Choroid plexus epithelial cell (primary cell): ENCODE measurements at places on chromosomes 16 and 17.

DNA sequence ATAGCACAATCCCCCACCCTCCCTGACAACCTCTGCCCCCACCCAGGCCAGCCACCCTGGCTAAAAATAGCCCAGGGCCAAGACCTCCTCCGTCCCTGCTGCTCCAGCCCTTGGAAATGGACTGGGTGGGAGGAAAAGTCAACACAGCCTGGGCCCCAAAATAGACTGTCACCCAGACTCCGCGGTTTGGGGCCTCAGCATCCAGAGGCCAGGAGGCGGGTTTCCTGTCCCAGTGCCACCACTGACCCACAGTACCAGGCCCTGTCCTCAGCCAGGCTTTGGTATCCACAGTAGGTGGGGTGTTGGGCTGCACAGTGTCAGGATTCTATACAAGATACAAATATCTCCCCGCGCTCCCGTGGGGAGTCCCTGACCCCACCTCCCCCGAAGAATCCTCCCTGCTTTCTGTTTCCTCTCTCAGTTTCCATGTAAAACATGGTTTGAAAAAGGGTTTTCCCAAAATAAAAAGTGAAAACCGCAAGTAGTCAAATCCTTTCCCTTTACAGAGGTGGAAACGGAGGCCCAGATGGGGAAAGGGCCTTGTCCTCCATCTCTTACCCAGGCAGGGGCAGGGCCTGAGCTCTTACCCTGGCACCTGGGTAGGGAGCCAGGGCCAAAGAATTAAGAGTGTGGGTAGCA lies 20.1 kb downstream of the CPNE2 start:
- no peak for DNase-seq

GRCh38 chr17:10585529-10585928 lies 36.1 kb upstream of the MYH2 start:
- no peak for DNase-seq

GRCh38 chr16:14400285-14400977 lies 229.6 kb downstream of the PARN start:
- no peak for DNase-seq

DNA sequence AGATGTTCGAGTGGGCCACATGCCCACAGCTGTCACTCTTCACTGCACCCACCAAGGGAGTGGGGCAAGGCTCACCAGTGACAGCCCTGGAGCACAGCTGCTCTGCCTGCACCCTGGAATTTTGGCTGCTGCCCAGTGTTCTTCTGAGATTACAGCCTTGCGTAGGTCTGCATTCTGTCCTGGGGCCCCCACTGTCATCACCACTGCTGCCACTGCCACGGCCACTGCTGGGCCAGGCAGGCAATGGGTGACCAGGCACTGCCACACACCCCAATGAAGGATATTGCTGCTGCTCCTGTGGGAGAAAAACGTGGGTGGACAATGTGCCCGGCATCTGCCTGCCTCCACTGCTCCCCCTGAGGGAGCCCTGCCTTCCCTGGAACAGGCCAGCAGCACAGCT lies 1717.0 kb downstream of the TP53TG3F start:
- DNase-seq = no peak
